ENCODE measurements at places on chromosomes 6 and 20.

DNA sequence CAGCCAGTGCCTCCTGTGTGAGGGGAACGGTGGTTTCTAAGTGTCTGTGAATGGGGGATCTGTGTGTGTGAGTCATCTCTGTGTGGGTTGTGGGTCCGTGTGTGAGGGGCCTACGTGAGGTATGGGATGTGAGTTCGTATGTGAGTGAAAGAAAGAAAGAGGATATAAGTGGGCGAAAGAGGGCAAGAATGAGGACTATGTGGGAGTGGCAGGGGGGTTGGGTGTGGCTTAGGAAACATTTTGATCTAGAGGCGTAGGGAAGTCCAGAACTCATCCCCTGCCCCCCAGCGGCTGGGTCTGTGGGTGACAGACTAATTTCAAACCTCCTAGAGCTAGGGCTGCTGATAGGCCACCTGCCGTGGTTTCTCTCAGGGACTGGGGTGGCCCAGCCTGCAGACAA lies 35.5 kb downstream of the DHX35 start:
- peak; percentile 37 for DNase-seq

- peak; percentile 11 for DNase-seq
These were observed 61.5 kb downstream of the GPX5 start for GRCh38 chr6:28586962-28587745.

DNA sequence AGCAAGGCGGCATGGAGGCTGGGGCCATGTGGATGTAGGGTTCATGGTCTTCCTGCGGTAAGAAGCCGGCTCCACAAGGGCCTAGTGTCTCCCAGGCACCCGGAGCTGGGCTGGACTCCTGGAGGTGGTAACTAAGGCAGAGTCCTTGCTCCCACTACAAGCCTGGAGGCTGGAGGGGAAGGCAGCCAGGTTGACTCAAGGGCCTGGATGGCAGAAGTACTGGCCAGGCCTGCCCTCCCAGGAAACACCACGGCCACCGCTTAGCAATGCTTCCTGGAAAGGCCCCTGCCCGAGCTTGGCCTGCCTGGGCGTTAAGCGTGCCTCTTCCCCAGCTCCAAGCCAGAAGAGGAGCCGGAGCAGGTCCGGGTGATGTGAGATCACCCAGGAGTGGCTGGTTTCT lies 182.0 kb downstream of the ZDHHC14 start:
- no peak for DNase-seq

DNA sequence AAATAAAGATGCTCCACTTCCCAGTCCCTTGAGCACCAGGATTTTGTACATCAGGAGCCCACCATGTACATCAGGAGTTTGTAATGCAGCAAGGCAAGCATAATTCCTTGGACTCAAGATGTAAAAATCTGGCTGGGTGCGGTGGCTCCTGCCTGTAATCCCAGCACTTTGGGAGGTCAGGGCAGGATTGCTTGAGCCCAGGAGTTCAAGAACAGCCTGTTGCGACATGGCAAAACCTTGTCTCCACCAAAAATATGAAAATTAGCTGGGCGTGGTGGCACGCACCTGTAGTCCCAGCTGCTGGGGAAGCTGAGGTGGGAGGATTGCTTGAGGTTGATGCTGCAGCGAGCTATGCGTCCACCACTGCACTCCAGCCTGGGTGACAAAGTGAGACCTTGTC lies 16.1 kb upstream of the MAP1LC3A start:
- DNase-seq = no peak

DNA sequence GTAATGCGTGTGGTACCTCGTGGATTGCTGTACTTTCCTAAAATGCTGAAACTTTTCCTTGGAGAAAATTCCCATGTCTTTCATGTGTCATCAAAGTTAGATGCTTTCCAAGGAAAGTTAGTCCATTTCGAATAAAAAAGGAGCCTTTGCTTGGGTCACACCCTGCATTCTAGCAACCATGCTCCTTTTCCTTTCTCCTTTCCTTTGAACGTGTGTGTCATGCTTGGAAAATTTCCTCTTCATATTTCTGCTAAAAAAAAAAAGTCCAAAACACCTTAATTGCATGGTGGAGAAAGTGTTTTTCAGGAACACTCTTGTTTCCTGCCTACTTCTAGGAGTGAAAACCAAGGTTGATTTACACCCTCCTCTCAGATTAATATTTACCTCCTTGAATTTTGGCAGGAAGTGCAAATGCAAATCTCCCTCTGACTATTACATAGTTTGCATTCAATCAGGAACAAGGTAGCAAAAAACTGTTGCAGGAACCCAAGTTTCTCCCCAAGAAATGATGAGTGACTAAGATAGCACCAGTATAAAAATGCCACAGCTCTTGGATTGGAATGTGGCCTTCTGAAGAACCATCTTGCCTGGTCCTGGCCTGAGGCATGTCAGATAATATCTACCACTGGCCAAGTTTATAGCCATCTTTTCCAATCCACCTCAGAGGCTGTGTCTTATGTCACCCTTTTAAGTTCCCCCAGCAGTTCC lies 590.6 kb downstream of the QKI start:
- no peak for DNase-seq

DNA sequence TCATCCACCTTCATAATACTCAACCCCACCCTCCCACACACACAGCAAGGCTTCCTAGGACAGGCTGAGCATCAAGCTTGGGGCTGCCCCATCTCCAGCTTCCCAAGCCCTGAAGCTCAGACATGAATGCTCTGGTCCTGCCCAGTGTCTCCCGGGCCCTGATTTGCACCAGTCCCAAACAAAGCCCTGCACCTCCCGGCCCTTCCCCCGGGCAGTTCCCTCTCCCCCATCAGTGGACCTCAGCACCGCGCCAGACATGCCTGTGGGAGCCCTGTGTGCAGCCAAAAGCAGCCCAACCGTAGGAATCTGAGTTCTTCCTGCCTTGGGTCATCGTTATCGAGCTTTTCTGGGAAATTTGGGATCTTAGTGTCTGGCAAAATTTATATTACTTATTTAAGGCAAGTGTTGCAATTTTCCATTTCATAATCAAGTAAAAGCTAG lies 63.5 kb downstream of the THBS2 start:
- DNase-seq = no peak

DNA sequence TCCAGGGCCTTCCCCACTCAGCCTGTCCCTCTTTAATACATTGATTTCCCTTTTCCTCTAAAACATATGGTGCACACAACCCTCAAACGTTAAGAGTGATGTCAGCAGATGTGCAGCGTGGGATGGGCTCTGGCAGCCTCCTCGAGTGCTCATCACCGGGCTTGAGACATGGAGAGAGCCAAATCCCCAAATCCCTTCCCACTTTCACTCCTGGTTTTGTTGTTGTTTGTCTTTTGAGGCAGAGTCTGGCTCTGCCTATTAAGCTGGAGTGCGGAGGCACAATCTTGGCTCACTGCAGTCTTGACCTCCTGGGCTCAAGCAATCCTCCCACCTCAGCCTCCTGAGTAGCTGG lies 5.8 kb upstream of the PLTP start:
- no peak for DNase-seq

DNA sequence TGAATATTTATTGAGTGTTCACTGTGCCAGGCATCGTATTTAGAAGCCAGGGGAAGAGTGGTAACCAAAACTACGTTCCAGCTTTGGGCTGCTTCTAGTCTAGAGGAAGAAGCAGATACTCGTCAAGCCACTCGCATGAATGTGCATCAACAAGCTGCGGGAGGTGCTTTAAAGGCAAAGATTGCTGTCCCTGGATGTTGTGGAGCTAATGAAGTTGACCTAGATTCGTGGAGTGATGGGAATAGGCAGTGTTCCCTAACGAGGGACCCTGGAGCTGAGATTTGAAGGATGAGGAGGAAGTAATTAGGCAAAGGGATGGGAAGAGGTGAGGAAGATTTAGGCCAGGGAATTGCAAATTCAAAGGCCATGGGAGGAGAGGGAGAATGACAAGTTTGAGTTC lies 118.9 kb downstream of the TMEM170B start:
- DNase-seq = no peak

DNA sequence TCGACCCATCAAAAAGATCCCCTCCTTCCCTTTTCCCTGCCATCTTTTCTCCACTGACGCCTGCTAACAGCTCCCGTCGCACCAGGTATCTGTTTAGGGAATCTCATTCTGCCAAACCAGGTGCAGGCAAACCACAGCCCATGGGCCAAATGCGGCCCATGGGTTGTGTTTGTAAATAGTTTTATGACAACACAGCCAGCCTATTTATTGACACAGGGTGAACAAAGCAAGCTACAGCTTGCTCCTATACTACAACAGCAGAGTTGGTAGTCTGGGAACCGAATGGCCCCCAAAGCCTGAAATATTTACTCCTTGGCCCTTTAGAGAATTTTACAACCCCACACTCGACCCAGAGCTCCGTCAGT lies 16.4 kb downstream of the NFATC2 start:
- no peak for DNase-seq

DNA sequence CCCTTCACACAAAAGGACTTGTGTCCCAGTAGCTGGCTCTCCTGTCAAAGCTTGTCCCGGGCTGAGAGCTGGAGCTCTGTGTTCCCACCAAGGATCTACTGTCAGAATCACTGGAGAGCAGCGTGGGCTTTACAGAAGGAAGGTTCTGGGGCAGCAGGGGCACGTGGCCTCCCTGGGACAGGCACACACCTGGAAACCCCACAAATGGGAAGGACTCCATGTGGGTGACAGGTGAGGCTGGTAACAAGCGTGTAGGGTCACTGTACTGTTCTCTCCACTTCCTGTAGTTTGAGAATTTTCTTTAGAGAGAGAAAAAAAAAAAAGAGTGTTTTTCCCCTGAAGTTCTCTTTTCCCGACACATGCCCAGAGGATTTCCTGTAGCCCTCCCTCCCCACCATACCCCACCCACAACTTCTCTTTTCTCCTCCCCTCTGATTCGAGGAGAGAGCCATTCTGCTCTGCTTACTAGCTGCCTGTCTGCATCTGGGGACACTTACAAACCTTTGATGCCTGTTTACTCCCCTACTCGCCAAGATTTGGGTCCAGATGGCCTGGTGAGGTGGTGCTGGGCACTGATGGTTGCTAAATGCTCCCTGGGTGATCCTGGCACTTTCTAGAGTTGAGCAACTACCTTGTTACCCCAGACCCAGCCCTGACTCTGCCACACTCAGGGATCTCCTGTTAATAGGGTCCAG lies 84.1 kb upstream of the SIRPA start:
- DNase-seq = no peak

DNA sequence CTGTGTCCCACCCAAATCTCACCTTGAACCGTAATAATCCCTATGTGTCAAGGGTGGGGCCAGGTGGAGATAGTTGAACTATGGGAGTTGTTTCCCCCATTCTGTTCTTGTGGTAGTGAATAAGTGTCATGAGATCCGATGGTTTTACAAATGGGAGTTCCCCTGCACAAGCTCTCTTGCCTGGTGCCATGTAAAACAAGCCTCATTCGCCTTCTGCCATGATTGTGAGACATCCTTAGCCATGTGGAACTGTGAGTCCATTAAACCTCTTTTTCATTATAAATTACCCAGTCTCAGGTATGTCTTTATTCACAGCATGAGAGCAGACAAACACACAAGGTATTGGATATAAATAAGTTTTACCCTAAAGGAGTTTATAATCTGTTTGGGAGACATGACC lies 121.2 kb downstream of the MMUT start:
- DNase-seq = no peak

DNA sequence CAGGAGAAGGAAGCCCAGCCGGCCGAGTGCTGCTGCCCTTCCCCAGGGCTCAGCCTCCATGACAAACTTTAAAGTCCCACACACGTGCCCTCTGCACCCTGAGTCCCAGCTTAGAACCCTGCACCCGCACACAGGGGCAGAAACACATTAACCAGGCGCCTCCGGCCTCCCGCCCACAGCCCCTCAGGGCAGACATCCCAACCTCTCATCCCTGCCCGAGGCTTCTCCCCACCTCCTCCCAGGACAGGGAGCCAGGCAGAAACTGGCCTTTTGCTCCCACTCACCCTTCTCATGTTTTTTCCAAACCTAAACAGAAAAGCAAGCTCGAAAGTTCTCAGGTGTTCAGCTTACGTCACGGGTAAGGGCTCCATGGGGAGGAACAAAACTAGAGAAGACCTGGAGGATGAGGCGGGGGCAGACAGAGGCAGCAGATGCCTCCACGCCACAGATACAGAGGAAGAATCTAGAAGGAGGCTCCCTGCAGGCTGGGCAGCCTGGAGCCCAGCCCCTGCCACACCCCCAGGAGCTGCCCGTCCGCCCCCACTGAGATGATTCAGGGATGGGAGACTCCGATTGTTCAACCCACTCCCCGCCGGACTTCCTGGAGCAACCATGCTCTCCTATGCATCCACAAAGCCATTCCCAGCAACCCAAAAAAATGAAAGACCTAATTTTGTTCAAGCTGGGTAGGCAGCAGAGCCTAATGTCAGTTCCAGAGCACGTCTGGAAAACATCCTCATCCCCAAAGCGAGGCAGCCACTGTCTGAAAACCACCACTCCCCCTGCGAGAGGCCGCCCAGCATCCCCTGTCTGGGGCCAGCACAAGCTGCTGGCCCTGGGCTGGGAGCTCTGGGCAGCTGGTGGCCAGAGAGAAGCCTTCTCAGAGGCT lies 8.8 kb downstream of the KCNQ2 start:
- DNase-seq = no peak

DNA sequence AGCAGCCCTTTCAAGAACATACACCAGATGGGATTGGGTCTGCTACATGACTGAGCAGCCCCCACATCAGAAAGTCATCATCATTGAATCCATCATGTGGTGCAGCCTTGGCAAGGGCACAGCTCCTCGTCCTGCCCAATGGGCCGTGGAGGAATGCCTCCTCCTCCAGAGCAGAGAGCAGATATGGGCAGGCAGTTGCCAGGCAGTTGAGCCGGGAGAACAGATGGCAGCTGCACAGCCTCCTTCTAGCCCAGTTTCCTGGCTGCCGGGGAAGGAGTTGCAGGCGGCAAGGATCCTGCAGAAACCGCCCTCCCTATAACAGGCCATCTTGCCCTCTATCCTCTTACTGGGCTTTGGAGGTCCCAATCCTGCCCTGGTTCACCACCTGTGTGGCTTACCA lies 11.9 kb upstream of the ZFAND3 start:
- no peak for DNase-seq

DNA sequence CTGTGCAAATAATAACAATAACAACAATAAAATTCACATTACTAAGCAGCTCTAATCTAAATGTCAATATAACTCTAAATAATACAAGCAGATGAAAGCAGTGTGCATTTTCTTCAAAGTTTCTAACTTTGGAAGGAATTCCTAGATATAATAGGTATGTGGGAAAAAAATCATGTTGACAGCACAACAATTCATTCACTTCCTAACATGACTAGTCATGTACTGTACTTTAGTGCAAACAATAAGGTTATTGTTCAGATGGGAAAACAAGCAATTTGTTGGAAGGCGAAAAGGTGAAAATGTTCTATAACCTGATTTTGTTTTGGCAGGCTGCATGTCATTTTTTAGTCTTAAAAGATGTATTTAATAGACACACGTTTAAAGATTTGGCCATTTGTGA lies 484.3 kb upstream of the JAG1 start:
- DNase-seq = no peak

- no peak for DNase-seq
These were observed 30.2 kb downstream of the KLHL31 start for GRCh38 chr6:53635322-53635721.

DNA sequence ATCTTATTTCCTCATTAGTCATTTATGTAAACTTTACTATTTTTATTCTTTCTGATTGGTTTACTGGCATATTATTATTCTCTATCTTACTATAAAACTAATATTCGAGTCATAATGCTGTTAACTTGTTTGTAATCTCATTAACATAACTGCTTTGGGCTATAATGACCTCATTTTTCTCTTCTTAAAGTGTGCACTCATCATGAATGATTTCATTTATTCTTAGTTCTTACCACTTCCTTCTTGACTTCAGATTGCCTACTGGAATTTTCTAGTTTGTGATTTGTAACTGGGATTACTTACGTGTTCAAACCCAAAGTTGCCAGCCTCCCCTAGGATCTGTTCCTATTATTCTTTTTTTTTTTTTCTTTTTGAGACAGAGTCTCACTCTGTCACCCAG lies 91.8 kb upstream of the TNFAIP3 start:
- DNase-seq = no peak

- DNase-seq = peak; percentile 71
These were observed 9.9 kb downstream of the CCDC167 start for GRCh38 chr6:37489697-37490336.
